ENCODE measurements at places on chromosomes 2 and 18.

GRCh38 chr2:24466871-24467870 lies 23.9 kb upstream of the NCOA1 start:
- DNase-seq: no peak

- DNase-seq: no peak
These were observed 15.1 kb downstream of the KLF11 start for GRCh38 chr2:10058251-10059015.

- no peak for DNase-seq
These were observed 141.6 kb upstream of the TTC39C start for GRCh38 chr18:23872701-23873550.

- no peak for DNase-seq
These were observed 61.5 kb downstream of the TANC1 start for GRCh38 chr2:159029936-159030335.

DNA sequence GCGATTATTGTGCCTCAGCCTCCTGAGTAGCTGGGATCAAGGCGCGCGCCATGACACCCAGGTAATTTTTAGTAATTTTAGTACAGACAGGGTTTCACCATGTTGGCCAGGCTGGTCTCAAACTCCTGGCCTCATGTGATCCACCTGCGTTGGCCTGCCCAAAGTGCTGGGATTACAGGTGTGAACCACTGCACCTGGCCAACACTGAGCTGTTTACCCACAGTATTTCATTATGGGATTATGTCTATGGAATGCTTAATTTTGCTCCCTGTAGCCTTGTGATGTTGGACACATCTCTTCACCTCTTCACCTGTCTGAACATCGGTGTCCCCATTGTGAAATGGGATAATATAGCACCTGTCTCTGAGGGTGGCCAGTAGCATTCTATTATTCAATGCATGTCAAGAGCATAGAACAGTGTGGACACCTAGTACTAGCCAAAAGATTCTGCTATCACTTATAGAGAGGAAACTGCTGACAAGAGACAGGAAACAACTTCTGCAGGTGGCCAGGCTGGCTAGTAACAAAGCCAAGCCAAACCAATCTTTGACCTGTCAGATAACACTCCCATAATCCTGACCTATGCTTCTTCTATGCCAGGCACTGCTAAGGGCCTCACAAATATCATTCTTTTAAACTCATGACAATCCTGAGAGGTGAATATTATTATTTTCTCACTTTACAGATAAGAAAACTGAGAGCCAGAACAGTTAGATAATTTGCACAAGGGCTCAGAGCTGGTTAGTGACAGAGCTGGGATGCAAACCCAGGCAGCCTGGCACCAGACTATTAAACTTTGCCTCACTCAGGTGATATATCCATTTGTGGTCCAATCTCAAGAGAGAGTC lies 29.4 kb upstream of the REEP1 start:
- DNase-seq: no peak

DNA sequence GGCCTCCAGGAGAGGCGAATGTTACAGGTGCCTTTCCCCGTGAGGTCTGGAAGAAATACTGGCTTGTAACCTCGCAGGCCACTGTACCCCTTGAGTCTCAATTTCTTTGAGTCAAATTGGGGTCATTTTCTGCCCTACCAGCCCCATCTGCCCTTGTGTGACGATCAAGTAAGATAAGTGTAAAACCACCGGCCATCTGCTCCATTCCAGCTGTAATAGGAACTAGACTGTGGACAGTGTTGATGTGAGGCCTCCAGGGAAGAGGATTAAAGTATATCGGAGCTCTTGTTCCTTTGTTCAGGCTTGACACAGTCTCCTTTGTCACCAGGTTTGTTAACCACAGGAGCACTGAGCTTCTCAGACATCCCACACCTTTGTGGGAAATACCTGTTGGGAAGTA lies 65.6 kb downstream of the MRPS9 start:
- no peak for DNase-seq

GRCh38 chr2:151395509-151396374 lies 14.0 kb upstream of the RIF1 start:
- DNase-seq: no peak

DNA sequence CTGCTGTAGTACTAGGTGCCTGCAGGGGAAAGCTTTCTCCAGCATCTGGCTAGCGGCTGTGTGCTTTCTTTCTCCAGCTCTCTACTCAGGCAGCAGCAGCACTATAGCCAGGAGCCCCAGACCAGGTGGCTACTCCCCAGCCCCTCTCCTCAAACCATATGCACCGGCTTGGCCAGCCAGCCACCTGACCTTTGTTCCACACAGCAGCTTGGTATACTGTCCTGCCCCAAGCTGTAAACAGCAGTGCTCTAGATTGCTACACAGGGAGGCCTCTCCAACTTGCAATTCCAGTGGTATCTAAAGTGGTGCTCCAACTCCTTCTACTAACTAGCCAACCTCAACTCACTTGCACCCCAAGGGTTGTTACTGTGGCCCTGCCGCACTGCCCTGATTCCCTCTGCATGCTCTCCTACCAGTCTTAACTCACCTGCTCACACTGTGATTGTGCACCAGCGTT lies 19.6 kb downstream of the LDAH start:
- no peak for DNase-seq

DNA sequence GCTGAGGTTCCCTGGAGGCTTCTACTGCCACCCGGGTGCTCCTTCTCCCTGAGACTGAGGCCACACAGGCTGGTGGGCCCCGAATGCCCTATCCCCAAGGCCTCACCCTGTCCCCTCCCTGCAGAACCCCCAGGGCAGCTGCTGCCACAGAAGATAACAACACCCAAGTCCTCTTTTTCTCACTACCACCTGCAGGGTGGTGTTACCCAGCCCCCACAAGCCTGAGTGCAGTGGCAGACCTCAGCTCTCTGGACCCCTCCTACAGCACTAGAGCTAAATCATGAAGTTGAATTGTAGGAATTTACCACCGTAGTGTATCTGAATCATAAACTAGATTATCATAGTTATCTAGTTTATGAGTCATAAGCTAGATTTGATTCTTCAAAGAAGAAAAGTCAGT lies 7.3 kb upstream of the CENPA start:
- DNase-seq: no peak

DNA sequence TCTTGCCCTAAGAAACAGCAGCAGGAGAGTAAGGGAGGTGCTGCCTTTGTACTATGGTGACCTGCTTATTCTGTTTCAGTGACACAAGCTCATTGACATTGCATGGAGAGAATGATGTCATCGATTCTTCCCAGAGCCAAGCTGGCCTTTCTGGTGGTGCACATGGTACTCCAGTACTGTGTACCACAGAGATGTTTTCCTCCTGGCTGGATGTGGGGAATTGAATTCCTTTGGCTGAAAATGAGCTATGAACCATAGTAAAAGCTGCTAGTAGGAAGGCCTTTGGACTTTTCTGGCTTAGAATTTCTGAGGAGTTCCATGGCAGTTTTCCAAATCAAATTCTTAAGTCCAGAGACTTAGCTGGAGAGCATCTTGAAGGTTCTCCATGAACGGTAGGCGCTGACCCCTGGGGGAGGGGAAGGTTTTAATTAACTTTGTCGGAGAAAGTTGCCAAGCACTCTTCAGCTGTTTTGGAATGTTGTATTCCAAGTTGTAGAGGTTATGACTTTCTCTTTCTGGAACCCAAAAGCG lies 17.1 kb upstream of the B3GNT2 start:
- no peak for DNase-seq

GRCh38 chr18:74294526-74294925 lies 2.8 kb upstream of the CYB5A start:
- DNase-seq: no peak

GRCh38 chr2:52968043-52968442 lies 799.6 kb upstream of the CHAC2 start:
- DNase-seq: no peak

- no peak for DNase-seq
These were observed 157.4 kb downstream of the TAF4B start for GRCh38 chr18:26383454-26384270.

GRCh38 chr18:50358844-50359243 lies 16.0 kb upstream of the SKA1 start:
- DNase-seq: no peak

- no peak for DNase-seq
These were observed 63.7 kb upstream of the FAM110C start for GRCh38 chr2:109998-110397.

DNA sequence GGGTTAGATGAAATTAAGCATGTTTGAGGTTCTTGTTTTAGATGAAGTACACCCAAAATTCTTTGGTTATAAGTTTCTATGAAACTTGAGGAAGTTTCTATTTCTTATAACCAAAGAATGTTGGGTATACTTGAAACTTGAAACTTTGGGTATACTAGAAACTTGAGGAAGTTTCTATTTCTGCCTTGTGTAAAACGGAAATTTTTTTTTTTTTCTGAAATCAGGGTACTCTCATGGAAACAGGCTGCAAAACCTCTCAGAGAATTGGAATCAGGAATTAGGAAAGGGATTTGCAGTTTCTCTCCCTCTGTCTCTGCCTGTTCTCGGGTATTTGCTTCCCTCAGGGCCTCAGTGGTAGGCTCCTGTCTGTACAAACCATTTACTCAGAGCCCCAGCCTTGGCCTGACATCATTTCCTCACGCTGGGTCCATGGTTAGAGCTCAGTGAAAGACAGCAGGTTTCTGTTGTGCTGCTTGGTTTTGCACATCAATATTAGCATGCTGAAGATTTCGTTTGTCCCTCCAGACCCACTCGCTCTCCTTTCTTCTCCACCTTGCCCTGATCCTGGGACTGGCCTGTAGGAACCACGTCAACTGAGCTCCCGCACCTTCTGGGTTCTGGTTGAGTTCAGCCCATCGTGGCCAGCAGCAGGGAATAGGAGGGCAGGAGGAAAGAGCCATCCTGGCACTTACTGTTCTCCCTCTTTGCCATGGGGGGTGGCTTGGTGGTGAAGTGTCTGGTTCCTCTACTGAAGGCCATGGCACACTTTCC lies 106.4 kb downstream of the POLR1A start:
- DNase-seq: no peak

- DNase-seq: no peak
These were observed 85.6 kb upstream of the HAAO start for GRCh38 chr2:42877936-42878335.

DNA sequence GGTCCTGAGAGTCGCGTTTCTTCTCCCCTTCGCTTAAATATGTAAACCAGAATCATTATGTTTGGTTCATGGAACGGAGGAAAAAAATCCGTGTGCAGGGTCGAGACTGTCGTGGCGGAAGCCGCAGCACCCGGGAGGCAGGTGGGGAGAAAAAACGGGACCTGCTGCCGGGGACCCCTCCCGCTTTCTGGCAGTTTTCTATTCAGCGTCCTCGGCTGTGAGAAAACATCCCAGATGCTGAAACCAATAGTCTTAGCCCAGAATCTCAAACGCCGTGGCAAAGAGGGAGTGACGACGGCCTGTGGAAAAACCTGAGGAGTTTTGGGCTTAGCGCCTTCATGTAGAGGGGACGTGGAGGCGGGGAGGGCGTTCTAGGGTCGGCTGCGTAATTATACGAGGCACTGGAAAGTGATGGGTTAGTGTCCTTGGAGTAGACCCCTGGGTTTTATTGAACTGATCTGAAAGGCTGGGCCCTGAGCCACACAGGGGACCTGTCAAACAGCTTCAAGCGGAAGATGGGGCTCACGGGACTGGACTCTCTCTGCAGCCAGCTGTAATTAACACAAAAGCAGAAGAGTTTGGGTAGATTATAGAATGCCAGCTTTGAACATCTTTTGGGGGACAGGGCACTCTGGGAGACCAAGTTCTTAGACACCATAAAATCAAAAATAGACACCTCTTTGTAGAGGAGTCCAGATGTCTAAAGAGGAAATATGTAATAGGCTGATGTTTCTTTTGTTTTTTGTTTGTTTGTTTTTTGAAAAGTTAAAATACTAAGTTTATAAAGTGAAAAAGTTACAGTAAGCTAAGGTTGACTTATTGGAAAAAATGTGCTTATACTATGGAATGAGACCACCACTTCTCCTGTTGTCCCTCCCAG lies 834 bp upstream of the BUB1 start:
- DNase-seq: no peak

DNA sequence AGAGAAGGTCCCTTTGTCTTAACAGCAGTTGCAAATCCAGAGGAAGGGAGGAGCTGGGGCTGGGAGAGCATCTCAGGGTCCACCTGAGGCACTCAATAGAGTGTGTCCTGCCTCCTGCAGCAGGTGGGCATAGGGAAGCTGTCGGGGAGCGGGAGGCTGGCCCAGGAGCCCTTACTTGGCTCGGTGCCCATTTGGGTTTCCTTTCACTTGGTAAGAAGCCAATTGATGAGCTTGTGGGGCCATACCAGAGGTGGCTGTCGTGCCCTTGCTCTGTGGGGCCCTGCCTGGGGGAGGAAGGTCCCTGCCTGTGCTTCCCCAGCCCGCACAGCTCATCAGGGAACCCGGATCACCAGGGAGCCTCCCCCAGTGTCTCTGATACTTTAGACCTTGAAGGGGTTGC lies 229.7 kb downstream of the DYSF start:
- DNase-seq: no peak

All from stimulated activated CD4-positive, alpha-beta T cell treated with anti-CD3 and anti-CD28 coated beads, TNF-alpha, amount 100 ng/mL, for 1 hour (primary cell).